ENCODE measurements at places on chromosomes 1 and 21.

DNA sequence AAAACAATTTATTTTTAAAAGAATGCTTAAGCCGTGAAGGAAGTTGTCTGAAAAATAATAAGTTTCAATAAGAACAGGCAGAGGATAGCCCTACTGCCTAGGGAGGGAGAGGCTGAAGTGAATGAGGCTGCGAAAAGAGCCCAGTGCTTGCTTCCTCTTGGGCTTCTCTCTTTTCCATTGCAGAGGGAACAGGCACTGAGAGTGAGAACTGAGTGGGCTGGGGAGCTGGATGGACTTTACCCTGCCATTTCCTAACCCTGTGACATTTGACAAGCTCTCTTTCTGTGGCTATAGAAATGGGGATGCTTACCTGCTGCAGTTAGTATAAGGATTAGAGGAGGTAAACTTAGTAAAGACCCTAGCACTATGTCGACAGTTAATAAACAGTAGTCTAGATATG is 30.0 kb downstream of the TENT5C start:
- H3K36me3 ChIP-seq: no peaks in the 10 kb centered on the region
- H3K4me1 ChIP-seq: no peaks in the 10 kb centered on the region
- H3K27me3 ChIP-seq: peaks cover 5% of the 10 kb centered on the region
- H3K4me3 ChIP-seq: no peak overlapping the region

GRCh38 chr21:38950435-38951094 is 144.8 kb downstream of the ETS2 start:
- no peaks in the 10 kb centered on the region for H3K4me1 ChIP-seq
- H3K27ac ChIP-seq: no peak overlapping the region
- no peaks in the 10 kb centered on the region for H3K27me3 ChIP-seq
- no peaks in the 10 kb centered on the region for H3K36me3 ChIP-seq

- H3K27ac ChIP-seq: no peak overlapping the region
- H3K4me3 ChIP-seq: no peak overlapping the region
- H3K27me3 ChIP-seq: no peaks in the 10 kb centered on the region
- peaks cover 33% of the 10 kb centered on the region for H3K4me1 ChIP-seq
- DNase-seq: no peak
Measured at GRCh38 chr21:38639571-38640354, 141.5 kb upstream of the ERG start.

GRCh38 chr21:29248124-29248523 is 50.6 kb upstream of the BACH1 start:
- no peak overlapping the region for H3K4me3 ChIP-seq
- no peak for DNase-seq
- no peaks in the 10 kb centered on the region for H3K27me3 ChIP-seq
- no peaks in the 10 kb centered on the region for H3K36me3 ChIP-seq
- no peak overlapping the region for H3K27ac ChIP-seq

GRCh38 chr1:152188673-152189591 is 29.9 kb upstream of the RPTN start:
- no peaks in the 10 kb centered on the region for H3K27me3 ChIP-seq
- peak overlapping the region; percentile 15 for H3K4me3 ChIP-seq
- H3K27ac ChIP-seq: peak overlapping the region; percentile 84
- no peaks in the 10 kb centered on the region for H3K36me3 ChIP-seq
- H3K4me1 ChIP-seq: peaks cover 34% of the 10 kb centered on the region
- no peak for DNase-seq

DNA sequence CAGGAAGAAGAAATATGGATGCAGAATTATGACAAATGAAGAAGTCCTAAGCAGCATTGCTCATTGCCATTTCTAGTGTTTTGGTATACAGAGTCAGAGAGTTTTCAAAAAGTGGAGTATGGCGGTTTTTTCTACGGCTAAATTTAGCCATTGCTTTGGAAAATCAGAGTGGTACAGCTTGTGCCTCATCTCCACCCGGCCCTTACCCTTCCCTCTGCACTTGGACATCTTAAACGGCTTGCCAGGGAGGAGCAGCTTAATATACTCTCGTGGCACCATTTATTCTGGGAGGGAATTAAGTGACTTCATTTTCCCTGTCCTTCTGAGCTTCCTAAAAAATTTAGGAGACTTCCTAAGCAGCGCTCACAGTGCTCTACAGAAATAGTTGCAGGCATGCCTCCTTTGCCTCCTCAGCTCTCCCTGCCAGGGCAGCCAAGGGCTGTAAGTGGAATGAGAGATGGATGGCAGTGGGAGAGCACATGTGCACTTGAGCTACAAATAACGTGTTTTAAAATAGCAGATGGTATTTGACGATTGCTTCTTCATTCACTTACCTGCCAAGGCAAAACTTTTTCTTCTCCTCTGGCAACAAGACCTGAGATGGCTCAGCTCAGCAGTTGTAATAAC is 51.5 kb upstream of the VAMP3 start:
- H3K27ac ChIP-seq: no peak overlapping the region
- no peak overlapping the region for H3K4me3 ChIP-seq
- H3K27me3 ChIP-seq: no peaks in the 10 kb centered on the region
- no peaks in the 10 kb centered on the region for H3K4me1 ChIP-seq

GRCh38 chr21:31338908-31339368 is 5.1 kb downstream of the TIAM1 start:
- no peaks in the 10 kb centered on the region for H3K36me3 ChIP-seq

GRCh38 chr1:9344426-9345200 is 51.9 kb downstream of the SPSB1 start:
- no peak overlapping the region for H3K4me3 ChIP-seq
- peaks cover 46% of the 10 kb centered on the region for H3K4me1 ChIP-seq
- H3K27me3 ChIP-seq: no peaks in the 10 kb centered on the region
- H3K36me3 ChIP-seq: no peaks in the 10 kb centered on the region
- peak overlapping the region; percentile 56 for H3K27ac ChIP-seq

DNA sequence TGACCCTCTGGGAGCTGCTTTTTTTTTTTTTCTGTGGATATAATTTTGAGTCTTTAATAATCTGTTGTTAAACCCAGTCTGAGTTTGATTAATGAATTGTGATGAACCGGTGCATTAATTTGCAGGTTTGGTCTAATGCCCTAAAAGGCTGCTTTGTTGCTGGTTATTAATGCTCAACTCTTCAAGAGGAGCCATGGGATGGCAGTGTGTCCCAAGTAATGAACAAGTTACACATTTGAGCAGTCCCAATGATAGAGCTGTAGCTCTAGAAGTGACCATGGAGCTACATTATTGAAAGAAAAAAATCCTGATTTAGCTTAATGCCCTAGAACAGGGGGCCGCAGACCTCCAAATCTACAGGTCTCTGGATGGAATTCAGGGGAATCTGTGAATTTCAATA is 53.1 kb downstream of the RWDD3 start:
- H3K36me3 ChIP-seq: no peaks in the 10 kb centered on the region
- H3K27ac ChIP-seq: no peak overlapping the region
- H3K27me3 ChIP-seq: no peaks in the 10 kb centered on the region
- no peaks in the 10 kb centered on the region for H3K4me1 ChIP-seq
- DNase-seq: no peak

- peaks cover 4% of the 10 kb centered on the region for H3K4me1 ChIP-seq
- no peaks in the 10 kb centered on the region for H3K36me3 ChIP-seq
- no peak overlapping the region for H3K27ac ChIP-seq
- peaks cover 65% of the 10 kb centered on the region for H3K27me3 ChIP-seq
Measured at GRCh38 chr1:24921412-24921811, 8.7 kb downstream of the RUNX3 start.

GRCh38 chr1:156964441-156964840 is 44.0 kb downstream of the LRRC71 start:
- no peak overlapping the region for H3K4me3 ChIP-seq
- no peak for DNase-seq
- H3K27me3 ChIP-seq: no peaks in the 10 kb centered on the region
- H3K36me3 ChIP-seq: peaks cover 12% of the 10 kb centered on the region
- H3K27ac ChIP-seq: no peak overlapping the region
- no peaks in the 10 kb centered on the region for H3K4me1 ChIP-seq

DNA sequence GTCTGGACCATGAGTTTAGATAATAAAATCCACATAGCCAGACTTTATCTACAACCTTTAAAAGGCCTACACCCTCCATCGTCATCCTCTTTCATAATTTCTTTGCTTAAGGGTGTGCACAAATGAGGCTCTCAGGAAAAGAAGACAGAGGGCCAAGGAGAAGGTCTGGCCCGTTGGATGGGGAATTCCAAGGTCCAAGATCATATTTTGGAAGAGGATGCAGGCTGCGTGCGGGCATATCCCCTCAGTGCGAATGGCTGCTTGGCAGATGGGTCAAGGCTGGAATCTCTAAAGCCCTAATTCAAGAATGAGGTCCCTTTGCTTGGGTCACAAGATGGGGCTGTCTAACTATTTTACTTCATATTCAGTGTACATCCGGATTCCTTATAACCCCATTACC is 782.2 kb upstream of the NCAM2 start:
- H3K27me3 ChIP-seq: no peaks in the 10 kb centered on the region
- H3K27ac ChIP-seq: no peak overlapping the region
- no peak overlapping the region for H3K4me3 ChIP-seq
- H3K36me3 ChIP-seq: no peaks in the 10 kb centered on the region
- no peaks in the 10 kb centered on the region for H3K4me1 ChIP-seq
- no peak for DNase-seq

- DNase-seq: no peak
- no peak overlapping the region for H3K4me3 ChIP-seq
- no peaks in the 10 kb centered on the region for H3K36me3 ChIP-seq
- no peaks in the 10 kb centered on the region for H3K4me1 ChIP-seq
- no peaks in the 10 kb centered on the region for H3K27me3 ChIP-seq
Measured at GRCh38 chr1:244552336-244552735, 91.3 kb downstream of the CATSPERE start.

GRCh38 chr21:21605521-21605920 is 607.3 kb downstream of the NCAM2 start:
- H3K4me1 ChIP-seq: no peaks in the 10 kb centered on the region
- no peak for DNase-seq
- no peak overlapping the region for H3K4me3 ChIP-seq

DNA sequence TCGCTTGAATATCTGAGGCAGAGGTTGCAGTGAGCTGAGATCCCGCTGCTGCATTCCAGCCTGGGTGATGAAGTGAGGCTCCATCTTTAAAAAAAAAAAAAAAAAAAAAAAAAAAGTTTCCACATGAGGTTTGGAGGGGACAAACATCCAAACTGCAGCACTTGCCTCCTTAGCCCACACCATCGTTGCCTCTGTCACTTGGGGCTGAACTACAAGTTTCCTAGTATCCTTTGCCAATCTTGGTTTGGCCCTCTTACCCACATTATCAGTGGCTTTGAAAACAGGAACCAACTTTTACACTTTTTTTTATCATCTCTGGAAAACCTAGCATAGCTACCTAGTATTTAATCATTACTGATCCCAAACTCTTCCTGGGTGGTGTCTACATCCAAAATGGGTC is 59.2 kb downstream of the CLSTN1 start:
- H3K27me3 ChIP-seq: no peaks in the 10 kb centered on the region
- H3K36me3 ChIP-seq: no peaks in the 10 kb centered on the region
- DNase-seq: no peak
- H3K4me1 ChIP-seq: peaks cover under 1% of the 10 kb centered on the region
- H3K4me3 ChIP-seq: no peak overlapping the region

GRCh38 chr1:37035796-37036666 is 1.7 kb upstream of the GRIK3 start:
- no peaks in the 10 kb centered on the region for H3K4me1 ChIP-seq
- no peaks in the 10 kb centered on the region for H3K36me3 ChIP-seq
- H3K27me3 ChIP-seq: peaks cover 23% of the 10 kb centered on the region
- no peak for DNase-seq
- no peak overlapping the region for H3K4me3 ChIP-seq
- no peak overlapping the region for H3K27ac ChIP-seq

GRCh38 chr1:184929711-184930202 is 44.6 kb downstream of the NIBAN1 start:
- H3K27me3 ChIP-seq: no peaks in the 10 kb centered on the region
- H3K4me3 ChIP-seq: peak overlapping the region; percentile 20
- H3K4me1 ChIP-seq: no peaks in the 10 kb centered on the region
- H3K27ac ChIP-seq: peak overlapping the region; percentile 12
- DNase-seq: no peak

DNA sequence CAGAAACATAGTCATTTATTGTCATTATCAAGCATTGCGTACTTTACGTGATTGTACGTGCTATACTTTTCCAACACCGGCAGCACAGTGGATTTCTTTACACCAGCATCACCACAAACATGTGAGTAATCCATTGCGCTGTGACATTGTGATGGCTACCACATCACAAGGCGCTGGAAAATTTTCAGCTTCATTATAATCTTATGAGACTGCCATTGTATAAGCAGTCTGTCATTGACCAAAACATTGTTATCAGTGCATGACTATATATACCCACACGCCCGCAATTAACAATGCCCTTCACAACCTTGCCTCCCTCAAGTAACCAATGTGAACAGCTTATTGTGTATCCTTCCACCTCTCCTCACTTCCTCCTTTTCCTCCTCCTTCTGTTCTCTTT is 137.6 kb downstream of the ZZZ3 start:
- no peaks in the 10 kb centered on the region for H3K36me3 ChIP-seq
- DNase-seq: no peak
- H3K4me3 ChIP-seq: no peak overlapping the region
- no peaks in the 10 kb centered on the region for H3K4me1 ChIP-seq
- H3K27ac ChIP-seq: no peak overlapping the region
- no peaks in the 10 kb centered on the region for H3K27me3 ChIP-seq
